Activated CD4-positive, alpha-beta T cell treated with anti-CD3 and anti-CD28 coated beads for 36 hours (primary cell): ENCODE measurements at places on chromosomes 3 and 15. TPM values are rescaled to one million over a fixed set of nuclear protein-coding genes. Genes with fewer than 3 reads are reported as not detected.

DNA sequence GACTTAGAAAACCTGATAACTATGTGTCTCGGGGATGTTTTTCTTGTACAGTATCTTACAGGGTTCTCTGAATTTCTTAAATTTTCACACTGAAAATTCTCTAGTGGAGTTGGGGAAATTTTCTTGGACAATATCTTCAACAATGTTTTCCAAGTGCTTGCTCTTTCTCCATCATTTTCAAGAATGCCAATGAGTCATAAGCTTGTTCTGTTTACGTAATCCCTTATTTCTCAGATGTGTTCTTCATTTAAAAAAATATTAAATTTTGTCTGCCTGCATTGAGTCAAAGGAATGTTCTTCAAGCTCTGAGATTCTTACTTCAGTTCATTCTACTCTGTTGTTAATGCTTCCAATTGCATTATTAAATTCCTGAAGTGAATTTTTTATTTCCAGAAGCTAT, 21.9 kb upstream of the PLSCR2 start:
- no peak overlapping the region for H3K27ac ChIP-seq
- peaks cover 9% of the 10 kb centered on the region for H3K27me3 ChIP-seq
- DNase-seq: no peak
- no peak overlapping the region for H3K4me3 ChIP-seq
- no peaks in the 10 kb centered on the region for H3K36me3 ChIP-seq

SH3BP5 gene
- 8.9 TPM for total RNA-seq

CORO2B gene
- 0.09 TPM for total RNA-seq

DNA sequence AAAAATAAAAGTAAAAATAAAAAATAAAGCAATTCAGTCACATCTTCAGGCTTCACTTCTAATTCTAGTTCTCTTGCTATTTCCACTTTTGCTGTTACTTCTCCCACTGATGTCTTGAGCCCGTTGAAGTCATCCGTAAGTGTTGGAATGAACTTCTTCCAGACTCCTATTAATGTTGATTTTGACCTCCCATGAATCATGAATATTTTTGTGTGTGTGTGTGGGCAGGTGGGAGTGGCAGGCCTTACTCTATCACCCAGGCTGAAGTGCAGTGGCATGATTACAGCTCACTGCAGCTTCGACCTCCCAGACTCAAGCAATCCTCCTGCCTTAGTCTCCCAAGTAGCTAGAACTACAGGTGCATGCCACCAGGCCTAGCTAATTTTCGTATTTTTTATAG, 10.7 kb downstream of the USP4 start:
- H3K27ac ChIP-seq: no peak overlapping the region
- no peak overlapping the region for H3K4me3 ChIP-seq
- H3K27me3 ChIP-seq: no peaks in the 10 kb centered on the region
- H3K36me3 ChIP-seq: peaks cover 57% of the 10 kb centered on the region

POLQ gene
- total RNA-seq: 23.4 TPM

- DNase-seq: no peak
- no peaks in the 10 kb centered on the region for H3K27me3 ChIP-seq
- no peak overlapping the region for H3K4me3 ChIP-seq
- H3K36me3 ChIP-seq: peaks cover 18% of the 10 kb centered on the region
- H3K4me1 ChIP-seq: peaks cover 10% of the 10 kb centered on the region
Observed at GRCh38 chr15:41945731-41946130, 26.6 kb downstream of the EHD4 start.

GRCh38 chr3:191894406-191894805, 433.4 kb downstream of the PYDC2 start:
- H3K27ac ChIP-seq: no peak overlapping the region
- DNase-seq: no peak
- no peak overlapping the region for H3K4me3 ChIP-seq
- no peaks in the 10 kb centered on the region for H3K27me3 ChIP-seq

GRCh38 chr3:35927441-35927840, 288.1 kb downstream of the ARPP21 start:
- H3K27ac ChIP-seq: no peak overlapping the region
- DNase-seq: no peak
- no peaks in the 10 kb centered on the region for H3K4me1 ChIP-seq
- no peaks in the 10 kb centered on the region for H3K27me3 ChIP-seq
- H3K36me3 ChIP-seq: no peaks in the 10 kb centered on the region

GUCA1C gene
- total RNA-seq: not detected

CPNE9 gene
- 0.30 TPM for total RNA-seq

DNA sequence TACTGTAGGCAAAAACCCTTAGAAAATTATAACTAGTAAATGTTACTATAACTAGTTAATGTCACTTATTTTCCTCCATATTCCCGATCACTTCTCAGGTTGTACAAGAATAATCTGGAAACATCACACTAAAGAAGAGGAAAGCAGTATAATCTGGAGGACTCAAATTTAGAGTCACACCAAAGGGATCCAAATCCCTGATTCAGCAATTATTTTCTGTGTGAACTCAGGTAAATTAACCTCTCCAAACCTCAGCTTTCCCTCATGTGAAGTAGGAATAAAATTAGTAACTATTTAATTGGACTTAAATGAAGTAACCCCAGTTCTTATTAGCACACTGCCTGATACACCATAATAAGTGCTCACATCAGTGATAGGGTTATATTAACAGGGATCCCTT, 170.1 kb upstream of the NECTIN3 start:
- peaks cover 4% of the 10 kb centered on the region for H3K27me3 ChIP-seq

MAN2C1 gene
- total RNA-seq: 181 TPM

GRCh38 chr3:131738095-131738494, 235.3 kb upstream of the MRPL3 start:
- no peak overlapping the region for H3K4me3 ChIP-seq
- H3K27ac ChIP-seq: no peak overlapping the region
- H3K4me1 ChIP-seq: no peaks in the 10 kb centered on the region
- DNase-seq: no peak
- H3K36me3 ChIP-seq: no peaks in the 10 kb centered on the region

DNA sequence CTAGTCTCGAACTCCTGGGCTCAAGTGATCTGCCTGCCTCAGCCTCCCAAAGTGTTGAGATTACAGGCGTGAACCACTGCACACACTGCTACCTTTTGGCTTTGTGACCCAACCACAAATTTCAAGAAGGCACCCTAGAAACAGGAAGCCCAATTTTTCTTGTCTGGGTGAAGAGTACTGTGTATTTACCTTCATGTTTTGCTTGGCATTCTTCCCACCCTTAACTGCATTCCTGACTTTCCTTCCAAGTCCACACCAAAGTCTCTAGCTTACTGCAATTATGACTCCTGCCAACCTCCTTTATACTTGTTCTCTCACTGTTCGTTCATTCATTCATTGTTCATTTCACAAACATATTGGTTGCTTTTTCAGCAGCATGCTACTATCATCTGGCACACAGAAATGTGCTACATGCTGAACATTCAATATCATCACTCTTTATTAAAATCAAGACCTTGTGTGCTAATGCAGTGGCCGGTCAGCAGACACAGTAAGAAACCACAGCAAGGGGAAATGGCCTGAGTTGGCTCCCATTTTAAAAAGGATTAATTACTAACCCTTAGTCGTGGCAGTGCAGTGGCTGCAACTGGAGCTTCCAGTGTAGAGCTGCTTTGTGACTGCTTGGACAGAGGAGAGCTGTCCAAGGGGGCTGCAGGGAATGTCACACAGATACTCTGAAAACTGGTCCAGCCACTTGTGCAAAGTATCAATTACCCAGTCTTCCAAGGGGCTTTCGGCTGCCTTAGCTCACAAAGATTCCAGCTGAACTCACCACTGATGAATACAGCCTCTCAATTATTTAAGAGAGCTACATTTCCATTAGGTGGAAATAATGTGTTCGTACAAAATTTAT, 94.0 kb downstream of the ETFA start:
- H3K4me1 ChIP-seq: no peaks in the 10 kb centered on the region
- DNase-seq: no peak
- H3K36me3 ChIP-seq: peaks cover 11% of the 10 kb centered on the region
- H3K27ac ChIP-seq: no peak overlapping the region

GRCh38 chr3:25273582-25274171, 154.4 kb upstream of the RARB start:
- H3K27me3 ChIP-seq: peaks cover 2% of the 10 kb centered on the region
- no peak overlapping the region for H3K4me3 ChIP-seq
- no peaks in the 10 kb centered on the region for H3K36me3 ChIP-seq
- H3K4me1 ChIP-seq: no peaks in the 10 kb centered on the region

GPR87 gene
- total RNA-seq: 2.3 TPM

INKA1 gene
- 0.50 TPM for total RNA-seq

DNA sequence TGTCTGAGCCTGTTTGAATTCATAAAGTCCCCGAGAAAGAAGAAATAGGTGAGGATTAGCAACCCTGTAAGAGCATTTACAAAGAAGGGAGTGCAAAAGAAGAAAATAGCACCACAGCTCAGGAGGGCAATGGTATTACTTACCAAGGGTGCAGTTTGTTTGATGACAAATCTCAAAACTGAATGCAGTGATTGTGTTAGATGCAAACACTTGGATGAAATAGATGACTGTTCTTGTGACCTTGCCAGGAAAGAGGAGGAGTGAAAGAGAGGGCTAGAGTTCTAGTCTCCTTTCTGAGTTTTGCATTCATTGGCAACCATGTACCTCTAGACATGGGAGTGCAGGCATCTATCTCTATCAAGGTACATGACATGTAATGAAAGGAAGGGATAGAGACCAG, 1030.8 kb upstream of the CFAP20DC start:
- peak overlapping the region; percentile 54 for H3K4me3 ChIP-seq
- H3K4me1 ChIP-seq: peaks cover 64% of the 10 kb centered on the region
- peaks cover 20% of the 10 kb centered on the region for H3K36me3 ChIP-seq
- DNase-seq: peak; percentile 29
- H3K27me3 ChIP-seq: no peaks in the 10 kb centered on the region

IL5RA gene
- total RNA-seq: 0.28 TPM

DNA sequence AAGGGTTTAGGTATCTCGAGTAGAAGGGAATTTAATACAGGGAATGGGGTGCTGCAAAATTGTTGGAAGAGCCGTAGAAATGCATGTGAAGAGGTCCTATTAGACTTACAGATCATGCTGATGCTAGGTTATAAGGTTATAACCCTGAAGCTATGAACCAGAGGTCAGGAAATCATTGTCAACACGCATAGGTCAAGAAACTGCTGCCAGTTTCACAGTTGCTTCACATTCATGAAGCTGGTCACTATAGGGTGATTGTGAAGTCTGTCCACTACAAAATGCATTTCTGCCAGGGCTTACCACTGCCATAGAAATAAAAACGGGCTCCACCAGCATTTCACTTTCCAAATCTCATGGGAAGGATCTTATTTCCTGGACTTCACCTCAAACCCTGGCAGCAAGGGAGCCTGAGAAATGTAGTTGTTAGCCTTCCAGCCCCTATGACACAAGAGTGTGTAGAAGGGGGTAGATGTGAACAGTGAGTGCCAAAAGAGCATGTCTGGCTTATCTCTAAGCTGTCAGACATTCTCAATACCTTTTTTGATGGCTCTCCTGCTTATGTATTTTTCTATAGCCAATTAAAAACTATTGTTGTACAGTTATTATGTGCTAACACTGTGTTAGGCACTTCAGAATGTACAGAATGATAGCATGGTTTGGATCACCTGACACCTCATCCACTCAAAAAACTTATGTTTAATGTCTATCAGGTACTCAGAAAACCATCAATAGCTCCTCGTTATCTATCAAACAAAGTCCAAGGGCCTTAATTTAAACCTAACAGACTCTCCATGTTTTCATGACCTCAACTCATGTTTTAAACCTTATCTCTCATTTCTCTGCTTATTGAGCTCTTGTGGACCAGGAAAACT, 148.3 kb upstream of the TSC22D2 start:
- no peak for DNase-seq
- no peak overlapping the region for H3K27ac ChIP-seq
- H3K4me3 ChIP-seq: no peak overlapping the region
- H3K36me3 ChIP-seq: no peaks in the 10 kb centered on the region

DNA sequence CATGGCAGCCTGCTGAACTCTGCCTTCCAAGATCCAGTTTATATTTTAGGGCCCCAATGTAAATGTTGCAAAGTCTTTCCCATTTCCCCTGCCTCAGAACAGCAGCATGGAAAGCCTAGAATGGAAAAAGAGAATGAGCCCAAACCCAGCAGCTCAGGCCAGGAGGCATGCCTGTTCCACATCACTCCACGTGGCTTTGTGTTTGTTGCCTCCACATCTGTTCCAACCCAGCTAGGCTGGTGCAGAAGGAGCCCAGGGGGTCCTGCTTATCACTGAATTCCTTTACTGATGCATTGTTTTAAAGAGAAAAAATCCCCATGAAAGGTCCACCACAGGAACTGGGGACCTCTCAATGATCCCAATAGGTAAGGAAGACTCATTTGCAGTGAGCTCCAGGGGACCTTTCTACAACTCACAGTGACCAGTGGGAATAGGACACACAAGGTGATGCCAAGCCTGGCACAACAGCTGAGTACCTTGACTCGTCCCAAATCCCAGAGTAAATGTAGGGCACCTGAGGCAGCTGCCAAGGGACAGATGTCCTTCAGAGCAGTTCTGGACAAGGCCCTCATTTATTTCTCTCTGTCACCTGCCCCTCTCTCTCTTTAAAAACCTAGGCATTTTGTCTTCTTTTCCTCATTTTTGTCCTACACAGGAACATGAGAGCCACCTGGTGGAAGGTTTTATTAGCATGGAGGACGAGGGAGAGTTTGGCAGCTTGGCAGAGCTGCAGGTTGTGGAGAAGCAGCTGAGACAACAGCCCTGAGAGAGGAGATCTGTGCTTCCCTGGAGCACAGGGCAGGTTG, 41.7 kb upstream of the ADAMTS17 start:
- peak; percentile 26 for DNase-seq
- peaks cover 1% of the 10 kb centered on the region for H3K27me3 ChIP-seq
- peaks cover 3% of the 10 kb centered on the region for H3K36me3 ChIP-seq
- H3K27ac ChIP-seq: no peak overlapping the region
- H3K4me1 ChIP-seq: no peaks in the 10 kb centered on the region

GRCh38 chr3:191775451-191776233, 314.7 kb downstream of the PYDC2 start:
- H3K4me1 ChIP-seq: no peaks in the 10 kb centered on the region
- no peaks in the 10 kb centered on the region for H3K27me3 ChIP-seq
- H3K36me3 ChIP-seq: no peaks in the 10 kb centered on the region
- DNase-seq: no peak

TUSC7 gene
- not detected for total RNA-seq

DNA sequence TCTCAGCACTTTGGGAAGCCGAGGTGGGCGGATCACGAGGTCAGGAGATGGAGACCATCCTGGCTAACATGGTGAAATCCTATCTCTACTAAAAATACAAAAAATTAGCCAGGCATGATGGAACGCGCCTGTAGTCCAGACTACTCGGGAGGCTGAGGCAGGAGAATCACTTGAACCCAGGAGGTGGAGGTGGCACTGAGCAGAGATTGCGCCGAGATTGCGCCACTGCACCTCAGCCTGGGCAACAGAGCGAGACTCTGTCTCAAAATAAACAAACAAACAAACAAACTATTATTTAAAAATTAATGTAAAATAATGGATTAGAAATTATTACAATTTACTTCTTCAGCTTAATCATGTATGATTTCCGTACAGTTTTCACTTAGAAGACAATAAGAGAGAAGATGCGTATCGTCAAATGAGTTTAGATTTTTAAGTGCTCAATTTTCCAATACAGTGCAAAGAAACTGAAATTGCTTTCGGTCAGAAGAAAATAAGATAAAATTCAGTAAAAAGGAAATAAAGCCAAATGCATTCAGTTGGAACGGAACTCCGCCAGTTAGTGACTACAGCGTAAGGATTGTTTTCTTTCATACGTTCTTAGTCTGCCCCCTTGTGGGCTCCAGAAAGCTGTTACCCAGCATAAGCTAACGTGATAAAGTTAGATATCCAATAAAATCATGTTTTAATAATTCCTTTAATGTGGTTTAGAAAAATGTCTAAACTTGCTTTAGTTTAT, 24.8 kb downstream of the AADAC start:
- peaks cover 7% of the 10 kb centered on the region for H3K27me3 ChIP-seq
- H3K27ac ChIP-seq: no peak overlapping the region
- no peak overlapping the region for H3K4me3 ChIP-seq
- H3K36me3 ChIP-seq: no peaks in the 10 kb centered on the region
- H3K4me1 ChIP-seq: peaks cover 3% of the 10 kb centered on the region
